ENCODE measurements at places on chromosomes 7 and 10. TPM values are rescaled to one million over a fixed set of nuclear protein-coding genes. Genes with fewer than 3 reads are reported as not detected.

ZNF138 gene
- 14.0 TPM for total RNA-seq

NPFFR1 gene
- not detected for total RNA-seq

PNLIPRP3 gene
- total RNA-seq, result 0.04 TPM

STEAP4 gene
- 4.8 TPM for total RNA-seq

TDRD1 gene
- 0.13 TPM for total RNA-seq

RET gene
- total RNA-seq, result 1.2 TPM

- H3K36me3 ChIP-seq, result peaks cover 10% of the 10 kb centered on the region
- peak overlapping the region; percentile 99 for H3K27ac ChIP-seq
- H3K27me3 ChIP-seq, result no peaks in the 10 kb centered on the region
- peaks cover 9% of the 10 kb centered on the region for H3K4me1 ChIP-seq
- H3K4me3 ChIP-seq, result peak overlapping the region; percentile 88
- no peak for DNase-seq
Measured at GRCh38 chr7:139341776-139342226, 664 bp downstream of the FMC1 start.

DNA sequence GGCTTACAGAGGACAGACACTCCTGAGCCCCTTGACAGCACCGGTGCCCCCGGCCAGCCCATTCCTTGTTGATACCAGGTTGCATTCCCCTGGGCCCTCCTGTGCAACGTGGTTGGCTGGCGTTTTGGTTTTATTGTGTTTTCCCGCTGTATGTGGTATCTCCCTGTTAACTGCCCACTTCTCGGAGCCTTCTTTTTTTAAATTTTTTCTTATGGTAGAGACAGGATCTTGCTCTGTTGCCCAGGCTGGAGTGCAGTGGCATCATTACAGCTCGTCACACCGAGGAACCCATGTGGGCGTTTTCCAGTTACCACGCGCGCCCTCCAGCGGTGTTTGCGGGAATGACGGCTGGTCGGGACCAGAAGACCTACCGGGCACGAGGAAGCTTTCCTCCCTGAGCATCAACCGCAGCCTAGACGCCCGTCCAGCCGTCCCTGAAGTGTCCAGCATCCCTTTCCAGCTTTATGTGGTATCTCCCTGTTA is 16.9 kb upstream of the ZFAND2A start:
- H3K36me3 ChIP-seq, result no peaks in the 10 kb centered on the region
- H3K27me3 ChIP-seq, result peaks cover 14% of the 10 kb centered on the region
- H3K27ac ChIP-seq, result no peak overlapping the region
- DNase-seq, result no peak
- H3K4me1 ChIP-seq, result peaks cover 6% of the 10 kb centered on the region

- H3K27me3 ChIP-seq, result no peaks in the 10 kb centered on the region
- no peak for DNase-seq
- no peak overlapping the region for H3K27ac ChIP-seq
- no peaks in the 10 kb centered on the region for H3K36me3 ChIP-seq
- H3K4me1 ChIP-seq, result peaks cover 4% of the 10 kb centered on the region
Measured at GRCh38 chr7:95054386-95054785, 147.0 kb downstream of the PPP1R9A start.

DNA sequence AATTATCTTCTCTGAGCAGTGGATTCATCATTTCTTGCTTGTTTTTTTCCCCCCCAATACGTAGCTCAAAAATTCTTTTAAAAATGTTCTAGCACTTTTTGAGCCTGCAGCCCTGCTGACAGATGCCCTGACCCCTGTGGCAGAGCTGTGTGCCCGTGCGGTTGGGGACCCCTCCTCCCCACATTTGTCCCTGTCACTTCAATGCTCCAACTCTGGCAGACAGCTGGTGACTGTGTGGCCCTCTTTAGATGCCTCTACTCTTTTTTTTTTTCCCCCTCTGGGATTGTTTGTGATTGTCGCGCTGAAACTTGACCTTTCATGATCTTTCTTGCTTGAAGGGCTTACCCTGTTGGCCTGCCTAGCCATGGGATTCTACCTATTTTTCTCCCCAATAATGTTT is 214.1 kb downstream of the TMEM178B start:
- no peaks in the 10 kb centered on the region for H3K36me3 ChIP-seq
- peaks cover 2% of the 10 kb centered on the region for H3K27me3 ChIP-seq
- no peak overlapping the region for H3K27ac ChIP-seq
- H3K4me3 ChIP-seq, result no peak overlapping the region
- H3K4me1 ChIP-seq, result no peaks in the 10 kb centered on the region
- no peak for DNase-seq

GRCh38 chr10:92222603-92223262 is 68.1 kb downstream of the CPEB3 start:
- no peaks in the 10 kb centered on the region for H3K4me1 ChIP-seq
- peaks cover 2% of the 10 kb centered on the region for H3K36me3 ChIP-seq
- H3K27me3 ChIP-seq, result no peaks in the 10 kb centered on the region

GRCh38 chr10:17144757-17145156 is 15.1 kb upstream of the CUBN start:
- no peaks in the 10 kb centered on the region for H3K4me1 ChIP-seq
- no peaks in the 10 kb centered on the region for H3K27me3 ChIP-seq
- no peaks in the 10 kb centered on the region for H3K36me3 ChIP-seq
- H3K27ac ChIP-seq, result no peak overlapping the region

GRCh38 chr10:95346715-95347401 is 56.1 kb upstream of the PDLIM1 start:
- H3K36me3 ChIP-seq, result peaks cover 12% of the 10 kb centered on the region
- no peaks in the 10 kb centered on the region for H3K27me3 ChIP-seq
- no peak overlapping the region for H3K27ac ChIP-seq
- no peak for DNase-seq
- H3K4me1 ChIP-seq, result peaks cover 3% of the 10 kb centered on the region

DNA sequence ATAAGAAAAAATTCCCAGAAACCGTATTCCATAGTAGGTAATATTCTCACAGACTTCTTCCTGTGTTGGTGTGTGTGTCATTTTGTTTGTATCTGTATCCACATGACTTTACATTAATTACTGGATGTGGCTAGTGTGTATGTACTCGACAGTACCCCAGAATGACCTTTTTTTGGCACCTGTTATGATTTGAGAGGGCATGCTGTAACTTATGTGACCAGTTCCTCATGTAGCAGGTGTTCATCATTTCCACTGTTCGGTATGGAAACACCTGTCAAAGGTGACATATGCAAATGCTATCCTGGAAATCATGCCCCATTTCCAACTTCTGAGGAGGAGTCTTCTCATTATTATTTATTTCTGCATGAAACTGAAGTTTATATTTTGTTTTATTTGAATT is 89.3 kb downstream of the ZMYND11 start:
- H3K4me1 ChIP-seq, result no peaks in the 10 kb centered on the region
- no peaks in the 10 kb centered on the region for H3K27me3 ChIP-seq
- H3K27ac ChIP-seq, result no peak overlapping the region
- no peak overlapping the region for H3K4me3 ChIP-seq
- no peak for DNase-seq
- no peaks in the 10 kb centered on the region for H3K36me3 ChIP-seq

DNA sequence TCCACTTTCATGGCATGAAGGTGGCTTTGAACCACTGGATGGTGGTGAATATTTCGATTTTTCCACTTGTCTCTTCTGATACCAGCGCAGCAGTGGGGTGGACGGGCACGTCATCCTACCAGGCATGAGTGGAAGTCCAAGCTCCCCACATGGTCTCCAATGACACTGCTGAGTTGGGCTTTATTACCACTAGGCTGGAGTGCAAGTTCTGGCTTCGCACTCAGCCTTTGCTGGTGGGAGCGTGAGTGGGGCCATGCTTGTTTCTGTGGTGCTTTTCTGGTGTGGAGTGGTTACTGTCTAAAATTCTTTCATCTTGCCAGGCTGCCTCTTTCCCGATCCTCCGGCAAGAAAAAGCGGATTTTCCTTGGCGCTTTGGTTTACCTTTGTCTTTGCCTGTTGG is 70.1 kb upstream of the SDK1 start:
- H3K27ac ChIP-seq, result no peak overlapping the region
- no peak for DNase-seq
- H3K36me3 ChIP-seq, result no peaks in the 10 kb centered on the region
- peaks cover 4% of the 10 kb centered on the region for H3K27me3 ChIP-seq
- H3K4me1 ChIP-seq, result no peaks in the 10 kb centered on the region

- peaks cover 4% of the 10 kb centered on the region for H3K4me1 ChIP-seq
- DNase-seq, result peak; percentile 50
- H3K4me3 ChIP-seq, result no peak overlapping the region
Measured at GRCh38 chr7:50466815-50467585, 16.9 kb upstream of the FIGNL1 start.

DNA sequence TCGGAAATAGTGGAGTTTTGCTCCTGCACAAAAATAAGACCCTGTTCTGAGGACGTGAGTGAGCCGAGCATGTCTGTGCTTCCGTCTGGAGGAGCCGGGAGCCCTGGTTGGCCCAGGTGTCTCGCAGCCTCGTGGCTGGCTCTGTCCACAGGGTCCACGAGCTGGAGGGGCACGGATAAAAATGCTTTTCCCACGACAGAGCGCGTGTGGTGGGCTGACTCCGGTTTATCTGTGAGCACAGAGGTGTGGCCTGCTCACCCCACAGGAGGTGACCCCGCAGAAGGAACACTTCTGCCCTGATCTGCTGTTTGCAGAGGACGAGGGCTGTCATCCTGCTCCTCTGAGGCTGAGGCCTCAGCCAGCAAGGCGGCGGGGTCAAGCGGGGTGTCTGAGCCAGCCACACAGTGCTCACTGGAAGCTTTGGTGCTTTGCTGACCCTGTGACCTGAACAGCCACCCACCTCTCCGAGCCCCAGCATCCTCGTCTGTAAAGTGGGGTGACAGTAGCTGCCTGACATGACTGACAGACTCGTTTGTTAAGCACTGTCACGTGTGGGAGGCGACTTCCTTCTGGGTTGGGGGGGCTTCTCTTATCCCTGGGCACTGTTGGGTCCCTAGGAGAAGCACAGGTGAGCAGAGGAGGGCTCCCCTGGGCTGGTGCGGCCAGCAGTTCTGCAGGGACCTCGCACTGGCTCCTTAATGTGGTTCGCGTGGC is 162.5 kb downstream of the DNAJB6 start:
- DNase-seq, result no peak
- H3K4me3 ChIP-seq, result no peak overlapping the region
- H3K36me3 ChIP-seq, result no peaks in the 10 kb centered on the region

DNA sequence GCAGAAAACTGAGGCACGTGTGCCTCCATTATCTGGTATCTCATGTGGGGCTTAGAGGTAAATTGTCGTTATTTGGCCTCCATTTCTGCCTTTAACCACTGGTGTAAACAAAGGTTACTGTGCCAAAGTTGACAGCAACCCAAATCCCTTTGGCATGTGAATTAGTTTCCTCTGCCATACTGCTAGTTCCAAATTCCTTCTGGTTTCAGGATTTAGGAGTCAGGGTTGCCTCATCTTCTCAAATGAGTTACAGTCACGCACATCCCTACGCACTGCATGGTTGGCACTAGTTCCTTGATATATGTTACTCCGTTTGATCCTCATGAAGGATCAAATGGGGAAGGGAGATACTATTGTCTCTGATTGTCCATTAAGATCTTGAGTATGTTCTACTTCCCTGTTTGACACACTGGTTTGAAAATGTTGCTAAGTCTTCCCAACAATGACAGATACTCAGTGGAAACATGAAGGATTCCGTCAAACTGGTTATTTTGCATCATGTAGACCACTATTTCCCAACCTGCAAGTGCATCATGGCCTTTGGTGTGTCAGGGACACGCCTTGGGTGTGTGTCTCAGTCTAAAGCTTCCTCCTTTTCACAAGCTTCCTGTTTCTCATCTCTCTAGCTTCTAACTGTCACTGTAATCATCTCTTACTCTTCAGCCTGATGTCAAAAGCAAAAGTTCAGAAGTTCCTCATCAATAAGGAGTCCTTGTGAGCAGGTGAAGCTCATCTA is at the start of gene LIPN:
LIPN (plus strand) TSS at position 655 of the 736 bp plus-strand sequence. CDS start 1,386 bp downstream, outside the sequence.
- H3K27me3 ChIP-seq, result no peaks in the 10 kb centered on the region
- no peak within 1 kb of the TSS for H3K4me3 ChIP-seq
- no peak within 1 kb of the TSS for H3K27ac ChIP-seq
- no peaks in the 10 kb centered on the region for H3K4me1 ChIP-seq
- peak; percentile 4 for DNase-seq
- no peaks in the 10 kb centered on the region for H3K36me3 ChIP-seq

- no peaks in the 10 kb centered on the region for H3K27me3 ChIP-seq
- no peak for DNase-seq
- H3K27ac ChIP-seq, result peak overlapping the region; percentile 52
- no peaks in the 10 kb centered on the region for H3K36me3 ChIP-seq
Measured at GRCh38 chr10:23094786-23095403, 484 bp upstream of the MSRB2 start.

DNA sequence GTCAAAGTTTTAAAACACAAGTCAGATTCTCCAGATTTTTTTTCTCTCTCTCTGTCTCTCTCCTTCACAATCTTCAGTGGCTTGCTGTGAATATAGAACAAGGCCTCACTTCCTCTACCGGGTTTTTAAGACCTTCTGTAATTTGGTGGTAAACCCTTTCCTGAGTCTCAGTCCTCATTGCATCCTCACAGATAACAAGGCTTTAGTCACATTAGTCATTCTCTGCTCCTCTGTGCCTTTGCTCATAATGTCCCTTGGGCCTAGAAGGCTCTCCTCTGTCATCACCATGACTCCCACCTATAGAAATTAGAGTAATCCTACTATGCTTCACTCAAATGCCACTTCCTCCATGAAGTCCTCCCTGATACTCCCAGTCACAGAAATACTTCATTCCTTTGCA is 172.7 kb upstream of the HPS1 start:
- no peaks in the 10 kb centered on the region for H3K27me3 ChIP-seq
- no peak for DNase-seq
- no peaks in the 10 kb centered on the region for H3K36me3 ChIP-seq
- no peak overlapping the region for H3K4me3 ChIP-seq
- H3K27ac ChIP-seq, result no peak overlapping the region
- H3K4me1 ChIP-seq, result peaks cover 3% of the 10 kb centered on the region

GRCh38 chr7:158068853-158069252 is 518.8 kb downstream of the PTPRN2 start:
- H3K27ac ChIP-seq, result no peak overlapping the region
- no peak overlapping the region for H3K4me3 ChIP-seq
- H3K4me1 ChIP-seq, result peaks cover 8% of the 10 kb centered on the region
- H3K27me3 ChIP-seq, result peaks cover 1% of the 10 kb centered on the region

DNA sequence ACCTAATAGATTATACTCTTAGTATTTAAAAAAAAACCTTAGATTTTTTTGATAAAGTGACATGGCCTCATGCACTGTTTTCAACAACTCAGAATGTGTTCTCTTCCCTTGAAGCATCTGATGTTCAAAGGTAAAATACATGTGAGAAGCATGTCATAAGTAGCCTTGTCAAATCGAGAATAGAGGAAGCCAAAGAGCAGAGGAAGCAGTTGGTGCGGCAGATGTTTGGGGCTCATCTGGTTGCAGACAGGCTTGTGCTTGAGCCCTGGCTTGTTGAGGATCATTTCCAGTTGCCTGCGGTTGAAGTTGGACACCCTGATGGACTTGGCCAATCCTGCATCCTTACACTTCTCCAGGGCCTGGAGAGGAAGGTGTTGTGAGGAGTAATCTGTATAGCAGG is 59.2 kb downstream of the AKR1E2 start:
- DNase-seq, result no peak
- H3K27ac ChIP-seq, result no peak overlapping the region
- H3K27me3 ChIP-seq, result no peaks in the 10 kb centered on the region
- H3K4me3 ChIP-seq, result no peak overlapping the region
- H3K4me1 ChIP-seq, result no peaks in the 10 kb centered on the region

GRCh38 chr7:139562961-139563565 is 39.6 kb downstream of the CLEC2L start:
- H3K36me3 ChIP-seq, result no peaks in the 10 kb centered on the region
- H3K27me3 ChIP-seq, result no peaks in the 10 kb centered on the region
- H3K4me1 ChIP-seq, result no peaks in the 10 kb centered on the region
- no peak for DNase-seq
